Activated T-cell treated with anti-CD3 and anti-CD28 coated beads for 4 hours (primary cell): ENCODE measurements at places on chromosomes 3 and 15.

- no peak for DNase-seq
Measured at GRCh38 chr3:69948246-69948862, 51.2 kb upstream of the SAMMSON start.

DNA sequence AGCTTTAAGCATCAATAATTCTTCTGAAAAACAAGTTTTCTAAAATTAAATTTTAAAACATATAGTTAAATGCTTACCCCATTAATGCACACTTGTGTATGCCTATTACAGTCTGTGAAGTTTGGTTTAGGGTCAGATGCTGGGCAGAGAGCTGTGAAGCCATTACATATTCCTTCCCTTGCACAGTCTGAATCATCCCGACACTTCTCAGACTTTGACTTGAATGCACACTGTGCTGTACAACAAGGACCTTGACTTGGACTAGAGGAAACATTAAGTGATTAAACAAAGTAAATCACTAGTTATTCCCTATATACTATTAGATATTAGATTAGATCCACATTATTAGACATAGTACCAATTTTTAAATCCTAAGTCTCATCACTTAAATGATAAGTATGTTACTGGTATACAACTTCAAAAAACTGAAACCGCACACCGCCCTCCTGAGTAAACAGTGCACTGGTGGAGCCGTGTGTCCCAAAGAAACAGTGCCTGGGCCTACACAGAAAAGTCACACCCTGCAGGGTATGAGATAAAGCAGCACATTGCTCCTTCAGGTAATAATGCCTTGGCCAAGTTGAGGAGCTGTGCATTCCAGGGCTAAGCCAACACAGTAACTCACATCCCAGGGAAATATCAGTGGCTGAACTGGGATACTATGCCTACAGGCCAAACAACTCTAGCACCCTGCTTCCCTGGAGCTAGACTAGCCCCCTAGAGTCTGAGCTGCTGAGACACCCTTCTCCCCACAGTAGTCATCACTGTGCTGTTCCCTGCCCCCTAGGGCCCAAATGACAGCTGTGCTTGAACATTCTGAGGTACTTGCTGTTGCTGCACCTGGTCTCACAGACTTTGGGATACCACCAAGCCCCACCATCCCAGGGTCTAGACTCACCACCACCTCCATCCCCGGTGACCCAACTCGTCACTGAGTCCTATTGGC is 137.5 kb downstream of the ADAM10 start:
- no peak for DNase-seq

- DNase-seq = no peak
Measured at GRCh38 chr15:88744548-88745020, 58.7 kb upstream of the ACAN start.

DNA sequence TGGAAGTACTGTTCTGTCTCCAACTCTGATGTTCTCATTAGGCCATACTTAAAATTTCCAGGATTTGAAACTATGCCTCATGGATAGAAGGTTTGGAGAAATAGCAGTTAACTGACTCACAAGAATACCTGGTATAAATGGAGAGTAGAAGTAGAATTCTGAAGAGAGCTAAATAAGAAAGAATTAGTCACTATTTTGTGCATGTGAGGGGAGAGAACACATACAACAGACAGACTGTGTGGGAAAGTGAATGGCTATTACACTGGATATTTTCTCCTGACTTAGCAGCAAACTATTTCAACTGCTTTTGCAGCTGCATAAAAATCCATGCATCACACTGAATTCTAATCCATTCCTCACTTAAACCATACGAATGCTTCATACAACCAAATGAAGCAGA is 71.3 kb downstream of the C3orf70 start:
- DNase-seq = no peak
